Left renal pelvis (tissue), 4 donors: ENCODE measurements at places on chromosomes 5 and 9. TPM values are rescaled to one million over a fixed set of nuclear protein-coding genes. Genes with fewer than 3 reads are reported as not detected.

Gene BDP1
- polyA plus RNA-seq = 34.3 TPM

Gene PKN3
- polyA plus RNA-seq = 14.8 TPM

Gene CDC20B
- 0.79 TPM for polyA plus RNA-seq

Gene ADAMTS2
- polyA plus RNA-seq = 78.6 TPM

Gene SPATA31D4
- polyA plus RNA-seq = not detected

Gene RGS14
- 13.9 TPM for polyA plus RNA-seq

Gene LHFPL2
- 62.2 TPM for polyA plus RNA-seq

Gene PCDHB7
- polyA plus RNA-seq = 5.2 TPM

Gene ECSCR
- polyA plus RNA-seq = 22.8 TPM

Gene ANKRD33B
- 5.5 TPM for polyA plus RNA-seq

Gene ALDH7A1
- 86.5 TPM for polyA plus RNA-seq

Gene EGFL7
- 79.5 TPM for polyA plus RNA-seq

Gene CFAP157
- 1.4 TPM for polyA plus RNA-seq

Gene HMCN2
- 1.4 TPM for polyA plus RNA-seq

Gene OR2Y1
- polyA plus RNA-seq = not detected

Gene SLC1A3
- 1.9 TPM for polyA plus RNA-seq

Gene SLC6A7
- polyA plus RNA-seq = not detected

Gene UGCG
- polyA plus RNA-seq = 69.0 TPM

Gene STX17
- polyA plus RNA-seq = 24.4 TPM
